Mesangial cell (primary cell): ENCODE measurements at places on chromosomes 11 and 22. TPM values are rescaled to one million over a fixed set of nuclear protein-coding genes. Genes with fewer than 3 reads are reported as not detected.

NXPE4 gene
- not detected in 2 replicates for total RNA-seq

SLCO2B1 gene
- 2.3 and 25.1 TPM in 2 replicates for total RNA-seq

MPEG1 gene
- total RNA-seq, result not detected in 2 replicates

MRGPRX4 gene
- not detected in 2 replicates for total RNA-seq

AP2A2 gene
- total RNA-seq, result 56.2 and 89.5 TPM in 2 replicates

CD248 gene
- 1.8 and 5.1 TPM in 2 replicates for total RNA-seq

TRIM66 gene
- total RNA-seq, result 2.0 and 3.9 TPM in 2 replicates

APOL5 gene
- not detected in 2 replicates for total RNA-seq

OR52A1 gene
- total RNA-seq, result not detected in 2 replicates

SYTL2 gene
- 2.6 and 13.3 TPM in 2 replicates for total RNA-seq

DYNC2H1 gene
- total RNA-seq, result 8.1 and 14.3 TPM in 2 replicates

CCDC73 gene
- not detected in 2 replicates for total RNA-seq

PTGDR2 gene
- 0.16 and 0.38 TPM in 2 replicates for total RNA-seq
